CD4-positive, alpha-beta T cell treated with Interleukin-2 at 100 ng/mL for 4 hours (primary cell): ENCODE measurements at places on chromosomes 2 and 18.

- no peak for DNase-seq
Observed at GRCh38 chr2:163191372-163191771, 352.8 kb upstream of the KCNH7 start.

GRCh38 chr18:2424420-2424819, 146.9 kb downstream of the METTL4 start:
- no peak for DNase-seq

- DNase-seq, result no peak
Observed at GRCh38 chr18:74734013-74734444, 136.4 kb downstream of the ZNF407 start.

DNA sequence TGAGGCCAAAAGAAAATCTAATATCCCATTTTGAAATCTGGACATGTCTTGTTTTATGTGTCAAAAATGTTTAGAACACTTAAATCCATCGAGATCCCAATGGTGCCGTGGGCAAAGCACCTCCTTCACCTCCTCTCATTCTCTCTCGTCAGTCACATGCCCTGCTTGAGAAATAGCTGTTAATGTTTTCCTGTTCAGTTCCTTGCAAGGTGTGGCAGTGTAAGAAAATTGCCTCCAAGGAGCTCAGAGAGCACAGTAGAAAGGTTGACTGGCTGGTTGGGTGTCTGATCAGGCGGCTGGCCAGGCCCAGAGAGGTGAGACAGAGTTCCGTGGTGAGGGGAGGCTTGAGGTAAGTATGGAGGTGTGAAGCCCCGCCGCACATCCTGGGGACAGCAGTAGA, 210.2 kb downstream of the TSN start:
- DNase-seq, result no peak

DNA sequence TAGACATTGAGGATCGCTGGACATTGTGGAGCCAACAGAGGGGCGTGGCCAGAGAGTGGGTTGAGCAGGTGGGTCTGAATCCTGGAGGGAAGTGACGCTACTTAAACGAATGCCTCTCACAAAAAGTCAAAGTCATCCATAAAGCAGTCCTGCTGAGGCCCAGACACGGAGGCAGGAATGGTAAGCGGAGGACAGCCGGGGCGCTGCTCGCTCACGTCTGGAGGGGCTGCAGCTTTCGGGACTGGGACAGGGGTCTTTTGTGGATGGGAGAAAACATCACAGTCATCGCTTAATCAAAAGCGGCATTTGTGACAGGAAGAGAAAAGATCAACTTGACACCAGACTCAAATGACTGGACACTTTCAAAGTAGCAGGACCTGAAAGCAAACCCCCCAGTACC, 88.4 kb downstream of the PTGR3 start:
- DNase-seq, result no peak

GRCh38 chr2:232097758-232098157, 136.2 kb downstream of the DIS3L2 start:
- no peak for DNase-seq

DNA sequence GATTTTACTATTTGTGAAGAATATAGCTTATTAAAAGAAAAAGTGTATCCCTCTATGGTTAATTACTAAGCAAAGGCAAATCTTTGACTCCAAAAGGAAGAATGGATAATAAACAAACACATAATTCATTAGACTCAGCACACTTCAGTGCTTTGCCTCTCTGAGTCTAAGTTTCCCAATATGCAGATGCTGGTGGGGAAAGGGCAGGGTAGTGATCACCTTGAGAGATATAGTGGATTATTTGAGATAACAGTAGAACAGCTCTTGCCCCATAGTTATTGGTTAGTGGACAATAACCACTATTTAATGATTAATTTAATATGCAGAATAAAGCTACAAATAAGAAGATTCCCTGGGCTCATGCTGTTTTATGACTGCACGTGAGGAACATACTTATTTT, 98.2 kb upstream of the SLC8A1 start:
- no peak for DNase-seq

DNA sequence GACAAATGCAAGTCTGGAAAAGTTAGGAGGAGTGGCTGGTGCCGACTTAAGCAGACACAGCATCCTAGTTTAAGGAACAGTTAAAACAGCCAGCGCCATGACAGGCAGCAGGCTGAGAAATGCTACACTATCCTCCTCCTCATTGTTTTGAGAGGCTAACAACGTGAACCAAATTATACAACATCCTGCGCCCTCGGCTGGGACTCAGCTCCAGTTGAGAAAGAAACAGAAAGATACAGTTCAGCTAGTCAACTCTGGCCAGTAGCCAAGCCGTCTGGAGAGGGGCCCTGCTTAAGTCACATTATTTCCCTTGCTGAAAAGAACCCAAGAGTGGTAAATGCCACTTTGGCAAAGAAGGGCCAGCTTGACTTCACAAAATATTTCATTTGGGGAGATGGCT, 90.2 kb downstream of the BCL11A start:
- DNase-seq, result no peak

- no peak for DNase-seq
Observed at GRCh38 chr18:48108136-48108535, 177.7 kb upstream of the SMAD2 start.
